ENCODE measurements at places on chromosomes 3 and 15.

- no peak for DNase-seq
These were observed 126.5 kb upstream of the THBS1 start for GRCh38 chr15:39454189-39454986.

DNA sequence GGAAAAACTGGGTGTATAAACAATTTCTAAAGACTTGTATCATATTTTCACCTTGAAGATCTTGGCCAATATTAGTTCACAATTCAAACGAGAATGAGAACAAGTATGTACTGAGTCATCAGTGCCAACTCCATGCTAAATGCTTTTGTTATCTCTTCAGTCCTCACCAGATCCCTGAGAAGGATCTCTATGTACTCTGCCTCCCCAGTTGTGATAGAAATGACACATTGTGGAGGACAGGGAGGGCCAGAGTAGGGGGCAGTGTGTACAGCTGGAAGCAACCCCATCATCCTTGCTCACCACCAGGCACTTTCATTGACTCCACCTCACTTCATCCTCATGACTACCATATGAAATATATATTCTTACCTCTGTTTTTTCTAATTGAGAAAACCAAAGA is 353.7 kb upstream of the SOX2 start:
- DNase-seq, result no peak

DNA sequence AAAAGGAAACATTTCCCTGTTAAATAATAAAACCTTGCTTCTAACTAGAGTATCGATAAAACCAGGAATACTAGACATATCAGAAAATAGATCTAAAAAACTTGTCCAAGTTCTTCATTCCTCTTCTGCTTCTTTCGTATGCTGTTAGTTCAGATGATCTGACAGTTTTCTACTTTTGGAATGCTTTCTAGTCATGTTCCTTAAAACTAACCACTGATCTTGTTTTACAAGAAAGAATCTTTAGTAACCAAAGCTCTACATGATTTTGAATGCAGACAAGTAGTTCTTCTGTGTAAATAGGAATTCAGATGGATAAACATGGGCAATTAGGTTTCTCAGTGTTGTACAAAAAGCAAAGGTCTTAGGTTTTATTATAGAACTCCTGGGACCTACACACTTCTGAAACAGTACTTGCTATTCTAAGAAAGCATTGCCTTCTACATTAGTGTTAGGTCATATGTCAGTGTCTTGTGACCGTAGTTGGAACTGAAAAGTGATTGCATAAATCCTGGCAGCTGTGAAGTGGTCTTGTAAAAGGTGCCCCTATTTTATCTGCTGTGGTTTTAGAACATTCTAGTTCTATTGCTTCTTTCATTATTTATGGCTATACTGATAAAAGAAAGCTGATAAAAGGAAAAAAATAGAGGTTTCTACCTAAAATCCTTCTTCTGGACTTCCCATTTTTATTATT is 40.7 kb downstream of the SNRK start:
- no peak for DNase-seq

- no peak for DNase-seq
These were observed 13.4 kb downstream of the SEMA7A start for GRCh38 chr15:74420193-74420905.

GRCh38 chr15:82173108-82173507 is 89.4 kb downstream of the EFL1 start:
- DNase-seq, result no peak

DNA sequence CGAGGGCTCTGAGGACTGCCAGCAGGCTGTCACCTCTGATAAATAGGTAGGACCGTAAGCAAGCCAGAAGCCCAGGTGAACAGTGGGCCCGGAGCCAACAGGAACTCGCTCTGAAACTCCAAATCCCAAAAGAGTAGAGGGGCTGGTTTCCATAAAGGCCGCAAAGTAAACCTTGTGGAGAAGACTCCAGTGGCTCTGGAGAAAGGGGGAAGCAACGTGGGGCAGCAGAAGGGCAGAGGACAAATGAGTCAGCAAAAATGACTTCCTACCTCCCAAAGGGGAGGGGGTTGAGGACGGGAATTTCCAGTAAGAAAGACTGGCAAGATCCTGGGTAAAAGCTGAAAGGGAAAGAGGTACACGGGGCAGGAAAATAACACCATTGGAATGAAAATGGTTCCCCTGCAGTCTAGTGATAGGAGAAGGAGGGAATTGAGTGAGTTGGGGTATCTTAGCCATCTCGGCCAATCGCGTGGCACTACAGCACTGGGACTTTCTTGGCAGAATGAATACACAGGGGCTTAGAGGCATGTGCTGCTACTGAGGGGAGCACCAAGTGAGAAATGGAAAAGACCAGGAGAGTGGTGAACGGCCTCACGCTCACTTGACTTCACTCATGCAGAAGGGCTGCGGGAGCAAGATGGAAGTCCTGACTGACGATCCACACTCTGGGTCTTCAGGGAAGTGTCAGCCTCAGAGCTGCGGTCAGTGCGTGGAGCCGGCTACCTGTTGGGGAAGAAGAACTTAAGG is 33.2 kb downstream of the BMF start:
- DNase-seq, result no peak

- no peak for DNase-seq
These were observed 235.2 kb downstream of the GREM1 start for GRCh38 chr15:32952901-32953532.

DNA sequence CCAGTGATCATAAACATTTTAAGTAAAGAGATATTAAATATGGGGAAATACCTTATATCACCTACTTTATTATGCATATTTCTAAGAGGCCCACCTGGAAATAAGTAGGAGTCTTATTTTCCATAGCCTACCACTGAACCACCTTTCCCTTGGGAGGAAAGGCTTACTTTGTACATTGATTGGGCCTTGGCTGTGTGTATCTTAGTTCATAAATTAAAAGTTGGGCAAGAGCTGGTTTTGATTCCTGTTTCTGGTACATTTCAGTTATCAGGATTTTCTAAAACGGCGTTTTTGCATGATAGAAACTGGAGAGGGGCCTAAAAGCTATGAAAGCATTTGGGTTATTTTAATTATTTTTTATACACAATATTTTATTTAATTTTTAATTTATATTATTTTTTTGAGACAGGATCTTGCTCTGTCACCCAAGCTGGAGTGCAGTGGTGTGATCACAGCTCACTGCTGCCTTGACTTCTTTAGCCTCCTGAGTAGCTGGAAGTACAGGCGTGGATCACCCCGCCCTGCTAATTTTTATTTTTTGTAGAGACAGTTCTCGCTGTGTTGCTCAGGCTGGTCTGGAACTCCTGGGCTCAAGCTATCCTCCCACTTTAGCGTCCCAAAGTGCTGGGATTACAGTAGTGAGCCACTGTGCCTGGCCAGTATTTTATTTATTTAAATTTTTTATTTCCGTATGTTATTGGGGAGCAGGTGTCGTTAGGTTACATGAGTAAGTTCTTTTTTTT is 2.6 kb downstream of the GMPS start:
- DNase-seq, result no peak
